ENCODE measurements at places on chromosomes 6 and 20.
A peak's percentile ranks its signal among the peaks of the same experiment; 100 is the strongest.

DNA sequence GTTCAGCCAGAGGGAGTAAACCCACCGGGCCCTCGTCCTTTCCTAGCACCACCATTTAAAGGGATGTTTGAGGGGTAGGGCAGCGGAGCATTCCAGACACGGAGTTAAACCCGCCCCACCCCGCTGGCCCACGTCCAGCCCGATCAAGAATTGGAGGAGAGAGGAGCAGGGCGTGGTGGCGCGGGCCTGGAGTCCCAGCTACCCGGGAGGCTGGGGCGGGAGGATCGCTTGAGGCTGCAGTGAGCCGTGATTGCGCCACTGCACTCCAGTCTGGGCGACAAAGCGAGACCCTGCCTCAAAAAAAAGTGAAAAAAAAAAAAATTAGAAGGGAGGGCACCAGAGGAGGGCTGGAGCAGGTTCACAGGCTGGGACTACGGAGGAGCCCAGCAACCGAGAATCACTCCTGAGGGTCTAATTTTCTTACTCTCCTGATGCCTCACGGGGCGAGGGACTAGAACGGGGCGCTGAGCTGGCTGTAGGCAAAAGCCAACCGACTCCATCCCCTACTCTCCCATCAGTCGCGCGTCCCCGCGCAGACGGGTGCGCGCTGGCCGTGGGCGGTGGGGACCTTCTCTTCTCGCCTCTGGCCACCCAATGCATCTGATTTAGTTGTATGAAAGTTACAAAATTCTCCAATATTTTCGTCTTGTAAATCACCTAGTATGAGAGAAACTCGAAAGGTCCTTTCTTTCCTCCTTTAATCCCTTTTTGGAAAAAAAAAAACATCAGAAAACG, 6.1 kb upstream of the HSPA1B start:
- no peak for DNase-seq

DNA sequence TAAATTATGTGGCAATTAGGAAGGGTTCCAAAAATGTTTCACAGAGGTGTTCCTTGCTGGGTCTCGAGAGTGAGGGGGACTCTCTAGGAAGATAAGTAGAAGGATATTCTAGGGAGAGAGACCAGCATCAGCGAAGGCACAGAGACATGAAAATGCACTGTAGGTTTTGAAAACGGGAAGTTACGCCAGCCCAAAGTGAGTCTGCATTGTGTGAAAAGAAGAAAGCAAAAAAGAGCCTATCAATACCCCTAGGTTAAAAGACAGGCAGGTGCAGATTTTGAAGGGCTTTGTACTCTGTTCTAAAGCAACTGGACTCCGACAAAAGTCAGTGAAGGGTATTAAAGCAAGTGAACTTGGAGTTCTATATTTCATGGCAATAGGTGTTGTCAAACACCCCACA, 25.7 kb upstream of the MRAP2 start:
- DNase-seq, result peak; percentile 43

DNA sequence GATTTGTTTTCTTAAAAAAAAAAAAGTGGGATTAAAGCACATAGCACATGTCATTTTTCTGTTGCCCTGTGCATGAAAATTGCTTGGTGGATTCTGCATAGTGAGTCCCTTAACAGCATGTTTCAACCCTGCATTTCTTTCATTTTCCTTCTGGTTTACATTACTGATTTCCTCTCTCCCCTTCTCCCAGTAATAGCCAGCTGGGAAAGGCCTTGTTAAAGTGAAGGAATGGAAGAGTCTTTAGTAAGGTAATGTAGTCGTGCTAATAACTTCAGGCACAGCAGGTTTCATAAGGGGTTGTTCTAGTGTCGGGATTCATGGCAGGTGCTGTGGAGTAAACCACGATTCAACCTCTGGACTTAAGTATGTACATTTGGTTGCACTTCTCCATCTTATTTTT, 202.4 kb downstream of the FARS2 start:
- DNase-seq, result no peak

DNA sequence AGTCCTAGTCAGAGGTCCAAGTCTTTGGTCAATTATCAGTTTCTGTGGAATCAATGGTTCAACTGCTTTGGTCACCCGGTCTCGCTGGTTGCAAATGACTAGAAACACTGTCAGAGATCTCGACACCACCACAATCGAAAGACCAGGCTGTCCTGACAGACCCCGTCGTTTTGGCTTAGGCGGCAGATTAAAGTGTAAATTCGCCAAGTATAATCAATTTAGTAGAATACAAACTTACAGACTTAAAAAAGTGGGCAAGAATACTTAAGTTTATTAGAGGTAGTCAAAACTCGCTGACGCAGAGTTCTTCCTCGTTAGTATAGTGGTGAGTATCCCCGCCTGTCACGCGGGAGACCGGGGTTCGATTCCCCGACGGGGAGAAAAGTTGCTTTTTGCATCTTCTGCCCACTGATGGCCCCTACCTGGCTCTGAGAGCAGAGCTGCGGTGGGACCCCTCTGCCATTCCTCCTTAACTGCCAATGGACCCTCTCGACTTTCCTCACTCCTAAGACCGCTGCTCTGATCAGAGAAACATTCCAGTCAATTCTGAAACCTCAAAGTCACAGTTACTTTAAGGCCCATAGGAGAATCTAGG, 30.6 kb upstream of the ZNF184 start:
- DNase-seq, result peak; percentile 69

- DNase-seq, result peak; percentile 87
Observed at GRCh38 chr20:49216991-49217578, 2.1 kb upstream of the DDX27 start.

DNA sequence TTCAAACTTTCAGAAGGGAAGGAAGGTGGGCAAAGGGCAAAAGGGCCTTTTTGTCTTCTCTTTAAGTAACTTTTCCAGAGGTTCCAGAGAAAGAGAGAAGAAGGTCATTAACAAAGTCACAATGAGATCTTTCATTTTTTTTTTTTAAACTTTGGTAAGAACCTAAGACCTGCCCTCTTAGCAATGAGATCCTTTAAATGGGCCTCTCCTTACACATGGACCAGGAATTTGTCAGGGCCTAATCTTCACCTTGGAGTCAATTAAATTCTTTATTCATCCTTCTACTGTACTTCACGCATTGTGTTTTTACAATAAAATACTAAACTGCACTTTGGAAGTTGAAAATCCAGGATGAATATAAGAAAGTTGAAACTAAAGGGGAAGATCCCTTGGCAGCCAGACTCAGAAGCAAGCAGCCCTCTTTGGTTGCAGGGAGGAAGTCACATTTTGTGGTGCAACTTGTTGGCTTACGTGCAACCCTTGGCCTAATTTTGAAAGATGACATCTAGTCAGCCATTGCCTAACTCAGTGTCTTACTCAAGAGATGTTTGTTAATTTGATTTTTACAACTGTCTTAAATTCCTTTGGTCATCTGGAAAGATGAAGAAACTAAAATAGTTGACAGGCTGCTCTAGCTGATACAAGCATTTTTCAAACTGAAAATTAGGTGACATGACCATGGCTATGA, 11.9 kb upstream of the TMEM170B start:
- DNase-seq, result peak; percentile 99

- DNase-seq, result no peak
Observed at GRCh38 chr6:130647246-130647645, 180.0 kb upstream of the SMLR1 start.

DNA sequence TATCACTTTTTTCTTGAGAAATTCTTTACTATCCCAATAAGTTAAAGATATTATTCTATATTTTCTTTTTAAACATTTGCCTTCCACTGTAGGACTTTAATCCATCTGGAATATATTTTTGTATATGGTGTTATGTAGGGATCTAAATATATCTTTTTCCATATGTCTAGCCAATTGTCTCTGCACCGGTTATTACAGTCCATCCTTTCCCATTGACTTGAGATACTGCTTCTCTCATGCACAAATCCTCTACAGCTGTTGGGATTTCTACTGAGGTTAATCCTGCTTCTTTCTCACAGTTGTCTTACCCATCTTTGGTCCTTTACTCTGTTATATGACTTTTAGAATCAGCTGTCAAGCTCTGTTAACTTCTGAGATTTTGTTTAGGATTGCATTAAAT, 483.8 kb upstream of the CDH4 start:
- no peak for DNase-seq

DNA sequence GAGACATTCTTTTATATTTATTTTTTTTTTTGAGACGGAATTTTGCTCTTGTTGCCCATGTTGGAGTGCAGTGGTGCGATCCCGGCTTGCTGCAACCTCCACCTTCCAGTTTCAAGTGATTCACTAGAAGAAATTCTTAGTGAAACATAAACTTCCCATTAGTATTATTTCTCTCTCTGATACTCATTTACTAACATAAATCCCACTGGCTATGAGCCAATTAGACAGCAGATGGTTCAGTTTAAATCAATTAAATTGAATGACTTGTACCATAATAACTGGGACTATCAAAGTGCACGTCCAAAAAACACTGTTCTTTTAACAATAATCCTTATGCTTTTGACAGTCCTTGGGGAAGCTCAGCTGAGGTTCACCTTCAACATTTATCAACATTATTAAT, 111.2 kb upstream of the PTCHD4 start:
- DNase-seq, result no peak

DNA sequence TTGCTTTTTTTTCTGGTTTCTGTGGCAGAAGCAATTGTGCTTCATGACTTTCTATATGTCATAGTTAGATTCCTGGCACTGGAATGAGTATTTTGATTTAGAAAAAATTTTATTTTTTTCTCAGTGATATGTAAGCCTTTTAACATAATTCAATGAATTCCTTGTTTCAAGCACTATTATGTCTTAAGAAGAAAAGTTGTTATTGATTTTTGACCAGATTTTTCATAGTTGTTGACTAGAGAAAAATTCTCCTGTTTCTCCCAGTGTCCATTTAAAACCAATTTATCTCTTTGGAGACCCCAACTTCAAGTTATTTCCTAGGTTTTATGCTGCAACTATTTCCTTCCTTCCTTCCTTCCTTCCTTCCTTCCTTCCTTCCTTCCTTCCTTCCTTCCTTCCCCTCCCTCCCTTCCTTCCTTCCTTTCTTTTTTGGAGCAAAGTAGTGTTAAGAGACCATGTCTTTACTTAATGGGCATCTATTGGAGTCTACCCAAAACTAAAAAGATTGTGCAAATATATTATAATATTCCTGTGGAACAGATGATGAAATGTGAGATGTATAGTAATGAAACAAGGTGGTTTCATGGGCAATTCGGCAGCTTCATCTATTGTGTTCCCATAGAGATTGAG, 346.9 kb downstream of the RNF144B start:
- DNase-seq, result no peak

DNA sequence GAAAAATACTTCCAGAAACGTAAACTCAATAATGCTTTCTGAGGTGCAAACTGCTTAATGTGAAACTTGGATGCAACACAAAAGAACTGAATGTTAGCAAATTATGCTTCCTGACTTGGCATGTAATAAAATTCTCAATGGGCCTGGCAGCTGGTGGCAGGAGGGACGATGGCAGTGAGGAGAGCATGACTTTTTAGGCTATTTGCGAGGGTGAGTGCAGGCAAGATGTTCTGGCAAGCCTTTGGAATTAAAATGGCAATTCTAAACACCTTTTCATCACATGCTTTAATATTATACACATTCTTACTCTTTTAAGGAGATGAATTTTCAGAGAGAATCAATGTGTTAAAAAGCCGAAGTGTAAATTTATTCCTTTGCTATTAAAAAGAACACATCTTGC, 224.8 kb upstream of the CDH4 start:
- DNase-seq, result no peak

DNA sequence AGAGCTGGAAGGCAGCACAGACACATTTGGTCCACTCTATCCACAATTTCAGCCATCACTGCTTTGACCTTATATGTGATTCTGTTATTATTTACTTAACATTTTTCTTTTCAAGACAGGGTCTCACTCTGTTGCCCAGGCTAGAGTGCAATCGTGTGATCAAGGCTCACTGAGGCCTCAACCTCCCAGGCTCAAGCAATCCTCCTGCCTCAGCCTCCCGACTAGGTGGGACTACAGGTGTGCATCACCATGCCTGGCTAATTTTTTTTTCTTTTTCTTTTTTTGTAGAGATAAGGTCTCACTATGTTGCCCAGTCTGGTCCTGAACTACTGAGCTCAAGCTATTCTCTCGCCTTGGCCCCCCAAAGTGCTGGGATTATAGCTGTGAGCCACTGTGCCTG, 40.3 kb downstream of the BCL2L1 start:
- DNase-seq, result no peak

GRCh38 chr6:14876778-14877613, 368.9 kb upstream of the JARID2 start:
- DNase-seq, result peak; percentile 91

DNA sequence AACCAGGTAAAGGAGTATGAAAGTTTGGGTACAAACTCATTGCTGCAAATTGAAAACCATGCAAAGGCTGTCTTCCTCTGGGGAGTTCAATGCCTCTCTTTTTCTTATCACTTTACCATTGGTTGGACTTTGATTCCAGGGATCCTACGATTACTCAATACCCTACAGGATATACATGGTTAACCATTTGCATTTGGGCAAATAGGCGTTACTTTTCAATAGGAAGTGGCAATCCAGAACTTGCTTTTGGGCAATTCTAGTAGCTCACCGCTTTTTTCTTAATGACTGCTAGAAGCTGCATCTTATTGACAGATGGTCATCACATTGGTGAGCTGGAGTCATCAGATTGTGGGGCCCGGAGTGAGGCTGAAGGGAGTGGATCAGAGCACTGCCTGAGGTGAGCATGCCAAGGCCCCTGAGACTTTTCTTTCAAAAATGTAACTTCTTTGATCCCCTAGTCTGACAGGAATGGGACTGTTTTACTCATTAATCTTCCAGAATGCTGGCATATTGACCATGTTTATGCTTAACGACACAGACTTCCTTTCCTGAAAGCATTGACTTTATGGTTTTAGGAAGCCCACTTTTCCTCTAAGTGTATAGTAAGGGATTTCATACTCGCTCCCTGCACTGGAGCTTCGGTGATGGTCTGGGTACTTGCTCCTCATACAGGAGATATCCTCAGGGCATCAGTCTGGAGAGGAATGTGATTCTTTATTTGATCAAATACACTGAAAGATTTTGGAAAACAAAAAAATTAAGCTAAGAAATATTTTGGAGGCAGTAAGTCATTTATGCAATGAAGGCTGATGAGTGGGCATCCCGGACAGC, at the start of gene CCR6:
CCR6 (plus strand) TSS at position 270 of the 831 bp plus-strand sequence. CDS start 13,039 bp downstream, outside the sequence.
- peak; percentile 71 for DNase-seq

DNA sequence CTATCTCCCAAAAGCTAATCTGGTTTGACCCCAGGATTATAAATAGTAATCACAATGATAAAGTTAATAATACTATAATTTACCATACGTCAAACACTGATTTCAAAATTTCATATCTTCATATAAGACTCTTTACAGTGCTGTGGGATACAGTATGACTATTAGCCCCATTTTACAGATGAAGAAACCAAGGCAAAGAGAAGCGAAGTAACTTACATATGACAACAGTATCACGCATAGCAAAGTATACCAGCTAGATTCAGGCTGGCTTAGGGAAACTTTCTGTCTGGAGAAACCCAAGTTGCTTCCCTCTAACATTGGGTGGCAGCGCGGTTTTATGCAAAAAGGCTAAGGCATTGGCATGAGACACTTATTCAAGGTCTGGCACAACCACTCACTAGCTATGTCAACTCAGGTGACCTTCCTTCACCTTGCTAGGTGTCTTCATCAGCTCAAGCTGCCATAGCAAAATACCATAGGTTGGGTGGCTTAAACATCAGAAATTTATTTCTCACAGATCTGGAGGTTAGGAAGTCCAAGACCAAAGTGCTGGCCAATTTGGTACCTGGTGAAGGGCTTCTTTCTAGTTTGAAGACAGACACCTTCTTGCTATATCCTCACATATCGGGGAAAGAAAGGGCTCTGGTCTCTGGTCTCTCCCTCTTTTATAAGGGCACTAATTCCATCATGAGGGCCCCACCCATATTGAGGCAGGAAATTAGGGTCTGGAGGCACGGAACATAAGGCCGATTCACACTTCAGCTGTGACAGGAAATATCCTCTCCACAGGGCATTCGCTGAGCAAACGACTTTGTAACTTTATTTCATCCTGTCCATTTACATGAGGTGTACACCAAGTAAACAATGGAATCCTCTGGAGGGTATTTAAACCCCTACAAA, 22.4 kb upstream of the UTRN start:
- no peak for DNase-seq

Measured in MV-4-11 (cell line).